Stimulated activated CD8-positive, alpha-beta memory T cell treated with anti-CD3 and anti-CD28 coated beads, Interleukin-4, amount 100 ng/mL, for 4 hours (primary cell): ENCODE measurements at places on chromosomes 2 and 18.

GRCh38 chr2:72913486-72914205, 3.7 kb upstream of the EMX1 start:
- DNase-seq = no peak

DNA sequence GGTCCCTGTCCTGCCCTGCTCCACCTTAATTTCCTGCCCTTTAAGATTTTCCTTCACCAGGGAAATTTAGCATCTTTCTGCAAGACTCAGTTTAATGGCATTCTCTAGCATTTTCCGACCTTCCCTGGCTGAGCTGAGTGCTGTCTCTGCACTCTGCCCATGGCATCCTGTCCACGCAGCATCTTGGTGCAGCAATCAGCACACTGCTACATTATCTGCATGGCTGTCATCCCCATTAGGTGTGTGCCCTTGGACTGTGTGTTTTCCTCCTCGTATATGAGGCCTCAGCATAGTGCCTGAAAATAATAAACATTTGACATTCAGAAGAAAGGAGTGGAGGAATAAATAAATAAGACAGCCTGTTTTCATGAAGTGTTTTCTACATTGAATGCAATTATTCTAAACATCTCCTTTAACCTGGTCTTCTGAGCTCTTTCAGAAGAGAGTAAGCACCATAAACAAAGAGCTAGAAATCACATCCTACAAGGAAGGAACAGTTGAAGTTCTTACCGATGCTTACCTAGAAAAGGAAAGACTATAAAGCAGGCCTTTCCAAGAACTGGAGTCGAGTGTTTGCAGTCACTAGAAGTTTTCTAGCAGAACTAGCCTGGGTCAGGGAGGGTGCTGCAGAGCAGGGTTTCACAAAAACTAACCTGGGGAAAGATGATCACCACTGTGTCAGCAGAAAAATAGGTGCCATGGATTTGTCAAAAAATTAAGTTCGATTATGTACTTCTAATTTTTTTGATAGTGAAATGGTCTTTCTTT, 131.4 kb upstream of the ITGB6 start:
- no peak for DNase-seq

GRCh38 chr2:32424739-32425138, 67.9 kb downstream of the BIRC6 start:
- no peak for DNase-seq

DNA sequence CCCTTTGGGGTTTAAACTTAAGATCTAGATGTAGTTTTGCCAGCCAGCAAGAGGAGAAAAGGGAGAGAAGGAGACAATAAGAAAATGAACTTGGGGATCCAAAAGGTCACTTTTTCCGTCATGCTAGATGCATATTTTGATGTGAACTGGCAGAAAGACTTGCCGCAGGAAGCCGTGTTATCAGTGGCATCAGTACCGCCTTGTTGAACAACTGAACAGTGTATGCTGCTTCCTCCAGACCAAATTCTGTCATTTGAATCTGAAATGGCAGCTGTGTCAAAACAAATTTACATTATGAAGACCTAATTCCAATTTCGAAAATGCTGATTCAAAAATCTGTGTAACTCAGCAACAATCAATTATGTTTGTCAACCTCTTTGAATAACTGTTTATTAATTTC, 42.1 kb downstream of the TMEM200C start:
- no peak for DNase-seq

DNA sequence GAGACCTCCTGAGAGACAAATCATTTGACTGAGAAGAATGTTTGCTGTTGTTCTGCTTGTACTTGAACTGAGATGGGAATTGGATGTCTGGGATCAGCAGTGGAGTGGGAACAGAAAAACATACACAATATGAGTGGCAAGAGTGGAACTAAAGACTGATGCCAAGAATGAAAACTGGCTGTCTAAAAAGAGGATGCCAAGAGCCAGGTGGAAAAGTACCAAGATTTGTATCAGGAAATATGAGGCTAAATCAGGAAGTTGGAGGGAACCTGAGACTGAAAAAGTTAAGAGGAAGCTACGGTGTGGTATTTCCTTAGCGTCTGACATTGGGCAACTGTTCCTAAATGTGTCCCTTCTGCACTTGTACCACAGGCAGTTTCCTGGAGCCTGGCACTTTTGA, 440.9 kb upstream of the CELF4 start:
- DNase-seq = no peak

DNA sequence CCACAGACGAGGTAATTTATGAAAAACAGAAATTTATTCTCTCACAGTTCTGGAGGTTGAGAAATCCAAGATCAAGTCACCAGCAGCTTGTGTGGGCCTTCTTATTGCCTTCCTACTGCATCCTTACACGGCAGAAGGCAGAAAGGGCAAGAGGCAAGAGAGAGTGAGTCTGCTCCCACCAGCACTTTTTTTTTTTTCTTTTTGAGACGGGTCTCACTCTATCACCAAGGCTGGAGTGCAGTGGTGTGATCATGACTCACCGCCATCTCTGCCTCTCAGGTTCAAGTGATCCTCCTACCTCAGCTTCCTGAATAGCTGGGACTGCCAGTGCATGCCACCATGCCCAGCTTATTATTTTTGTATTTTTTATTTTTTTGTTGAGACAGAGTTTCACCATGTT, 78.5 kb upstream of the HK2 start:
- DNase-seq = no peak

GRCh38 chr2:240377366-240377765, 58.1 kb upstream of the GPC1 start:
- DNase-seq = no peak

DNA sequence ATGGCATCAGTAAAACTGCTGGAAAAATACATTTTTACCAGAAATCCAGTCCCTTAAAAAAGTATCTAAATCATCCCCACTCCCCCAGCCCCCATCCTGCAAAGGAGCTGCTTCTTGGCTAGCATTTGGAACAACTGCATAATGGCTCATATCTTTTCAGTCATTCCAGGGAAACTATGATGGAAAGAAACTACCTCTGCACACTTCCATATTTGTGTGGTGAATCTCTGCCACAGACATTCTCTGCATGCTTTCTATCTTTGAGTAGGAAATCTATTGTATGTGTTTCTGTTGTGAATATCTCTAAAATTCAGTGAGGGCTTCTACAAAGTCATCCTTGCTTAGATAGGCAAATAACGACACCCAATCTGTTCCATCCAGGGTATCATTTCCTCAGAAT, 632.3 kb downstream of the LRP1B start:
- no peak for DNase-seq

GRCh38 chr2:137161250-137161649, 395.9 kb downstream of the THSD7B start:
- no peak for DNase-seq

- DNase-seq = no peak
These were observed 183.1 kb upstream of the HNRNPA3 start for GRCh38 chr2:177029501-177029900.

GRCh38 chr2:190904640-190905261, 24.1 kb downstream of the GLS start:
- no peak for DNase-seq

GRCh38 chr2:235191486-235191885, 239.7 kb downstream of the SH3BP4 start:
- DNase-seq = no peak

GRCh38 chr2:229521576-229521975, 192.8 kb downstream of the DNER start:
- DNase-seq = no peak

DNA sequence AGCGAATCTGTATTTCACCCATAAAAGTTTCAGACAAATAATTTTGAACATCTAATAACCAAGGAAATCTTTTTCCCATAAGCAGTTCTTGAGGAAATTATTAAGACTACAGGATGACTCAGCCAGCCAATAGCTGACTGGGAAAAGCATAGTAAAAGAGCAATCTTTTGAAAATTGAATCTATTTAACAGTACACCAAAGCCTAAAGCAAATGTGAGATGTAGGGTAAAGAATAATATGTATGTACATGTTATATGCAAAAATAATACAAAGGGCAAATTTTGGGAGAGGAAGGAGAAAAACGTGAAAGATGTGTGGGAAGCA, 12.6 kb upstream of the KDSR start:
- no peak for DNase-seq

DNA sequence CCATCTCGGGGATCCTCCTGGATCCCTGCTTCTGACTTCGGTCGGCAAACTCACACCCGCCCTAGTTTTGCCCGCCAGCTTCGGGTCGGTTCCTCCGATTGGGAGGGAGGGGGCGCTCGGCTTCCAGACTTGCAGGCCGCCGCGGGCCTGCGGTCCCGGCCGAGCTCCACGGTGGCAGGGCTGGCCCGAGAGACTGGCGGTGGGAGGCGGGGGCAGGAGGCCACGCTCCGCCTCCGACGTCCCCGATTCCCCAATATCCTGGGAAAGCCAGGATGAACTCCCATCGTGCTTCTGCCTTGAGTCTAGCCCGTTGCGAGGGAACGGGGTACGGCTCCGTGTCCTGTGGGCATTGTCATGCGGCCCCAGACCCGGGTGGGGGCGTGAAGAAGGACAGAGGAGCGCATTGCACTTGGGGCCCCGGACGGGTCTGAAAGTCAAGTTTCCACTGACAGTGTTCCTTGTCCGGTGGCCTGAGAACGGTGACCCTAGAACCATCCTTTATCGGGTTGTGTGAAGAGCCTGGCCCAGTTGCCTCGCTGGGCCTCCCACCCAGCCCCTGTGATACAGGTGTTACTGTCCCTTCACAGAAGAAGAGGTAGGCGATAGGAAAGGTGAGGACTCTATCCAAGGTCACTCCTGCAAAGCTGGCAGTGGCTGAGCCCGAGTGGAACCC, 2.4 kb upstream of the INHBB start:
- no peak for DNase-seq

DNA sequence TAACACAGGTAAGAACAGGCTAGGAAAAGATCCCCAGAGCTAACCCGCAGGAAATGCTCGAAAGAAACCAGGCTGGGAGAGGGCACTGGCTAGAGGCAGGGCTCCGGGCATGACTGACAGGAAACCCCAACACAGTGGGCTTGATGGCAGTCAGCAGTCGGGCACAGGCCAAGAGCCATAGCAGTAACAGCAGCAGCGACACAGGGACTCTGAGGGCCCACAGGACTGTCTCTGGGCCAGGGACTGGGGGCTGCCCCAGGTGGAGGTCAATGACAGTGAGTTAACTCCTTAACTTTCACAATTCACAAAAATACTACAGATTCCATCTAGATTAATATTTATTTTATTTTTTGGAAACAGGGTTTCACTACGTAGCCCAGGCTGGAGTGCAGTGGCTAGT, 37.3 kb upstream of the ASPRV1 start:
- DNase-seq = no peak

GRCh38 chr2:33130544-33130943, 183.8 kb downstream of the LTBP1 start:
- DNase-seq = no peak

GRCh38 chr2:6723865-6724604, 141.7 kb downstream of the CMPK2 start:
- DNase-seq = no peak

DNA sequence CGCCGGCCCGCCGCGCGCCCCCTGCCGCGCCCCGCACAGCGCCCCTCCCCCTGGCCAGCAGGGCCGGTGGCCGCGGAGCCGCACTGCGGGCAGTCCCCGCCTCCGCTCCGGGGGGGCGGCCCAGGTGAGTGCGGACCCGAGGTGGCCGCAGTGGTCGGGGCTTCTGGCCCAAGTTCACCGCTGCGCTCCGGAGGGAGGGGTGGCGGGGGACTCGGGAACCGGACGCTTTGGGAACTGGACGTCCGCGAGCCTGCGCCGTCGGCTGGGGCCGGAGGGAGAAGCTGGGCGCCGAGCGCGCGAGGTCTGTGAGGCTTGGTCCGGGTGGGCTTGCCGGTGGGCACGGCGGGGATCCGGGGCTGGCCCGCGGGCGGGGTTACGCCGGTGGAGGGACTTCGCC, 591 bp upstream of the LDLRAD4 start:
- DNase-seq = no peak

DNA sequence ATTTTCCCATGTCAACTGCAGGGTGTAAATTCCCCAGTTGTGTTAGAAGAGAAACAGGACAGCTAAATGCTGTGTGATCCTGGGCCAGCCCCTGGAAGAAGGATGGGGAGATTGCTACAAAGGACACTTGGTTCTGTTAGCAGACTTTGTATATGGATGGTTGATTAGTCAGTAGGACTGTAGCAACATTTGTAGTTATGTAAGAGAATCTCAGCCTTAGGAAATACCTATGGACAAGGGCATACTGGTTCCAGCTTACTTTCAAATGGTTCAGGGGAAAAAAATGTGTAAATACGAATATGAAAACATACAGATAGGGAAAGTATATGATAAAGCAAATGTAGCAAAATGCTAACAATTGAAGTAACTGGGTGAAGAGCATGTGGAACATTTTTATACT, 47.6 kb downstream of the GNAL start:
- no peak for DNase-seq

DNA sequence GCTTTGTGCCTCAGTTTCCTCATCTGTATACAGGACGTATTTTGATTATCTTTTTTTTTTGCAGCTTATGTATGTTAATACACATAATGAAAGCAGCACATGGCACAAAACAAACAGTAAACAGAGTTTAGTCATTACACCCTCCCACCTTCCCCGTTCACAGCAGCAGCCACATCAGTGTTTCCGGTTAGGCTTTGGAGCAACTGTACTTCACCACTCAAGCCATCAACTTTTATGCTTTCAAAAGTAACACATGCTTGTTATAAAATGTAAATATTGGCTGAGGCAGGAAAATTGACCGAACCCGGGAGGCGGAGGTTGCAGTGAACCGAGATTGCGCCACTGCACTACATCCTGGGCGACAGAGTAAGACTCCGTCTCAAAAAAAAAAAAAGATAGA, 117.3 kb downstream of the MTCL1 start:
- DNase-seq = no peak

DNA sequence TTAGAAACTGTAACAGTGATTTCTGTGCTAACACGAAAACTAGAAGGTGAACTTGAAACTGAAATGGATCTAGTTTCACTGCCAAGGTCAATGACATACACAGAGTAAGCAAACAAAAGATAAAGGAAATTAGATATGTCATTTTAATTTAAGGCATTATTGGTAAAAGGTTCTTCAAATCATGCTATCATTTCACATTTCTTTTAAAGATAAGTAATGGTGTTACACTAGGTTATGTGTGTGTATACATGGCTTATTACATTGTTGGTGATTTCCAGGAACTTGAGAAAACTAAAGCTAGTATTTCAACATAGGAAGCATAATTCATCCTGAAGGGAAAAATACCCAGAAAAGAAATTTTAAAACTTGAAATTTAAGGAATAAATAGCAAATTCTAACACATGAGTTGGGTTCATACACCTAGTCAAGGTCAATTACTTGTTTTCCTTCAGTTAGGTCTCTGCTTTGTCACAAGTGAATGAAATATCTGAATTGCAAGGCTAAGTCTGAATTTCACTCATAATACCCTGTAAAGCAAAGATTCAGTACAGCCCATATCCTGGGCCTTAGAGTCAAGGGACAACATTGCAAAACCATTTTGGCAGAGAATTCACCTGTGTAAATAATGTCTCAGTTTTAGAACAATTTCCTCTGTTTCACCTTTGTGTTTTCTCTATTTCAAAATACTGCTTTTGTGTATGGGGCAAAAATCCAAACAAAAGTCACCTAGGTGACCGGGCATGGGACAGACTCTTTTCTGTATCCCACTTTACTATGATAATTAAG, 141.6 kb downstream of the SRBD1 start:
- no peak for DNase-seq
